Astrocyte of the cerebellum (primary cell): ENCODE measurements at places on chromosomes 6 and 20.
A peak's percentile ranks its signal among the peaks of the same experiment; 100 is the strongest.

- no peak for DNase-seq
Observed at GRCh38 chr20:49981218-49982071, 1.3 kb upstream of the SNAI1 start.

DNA sequence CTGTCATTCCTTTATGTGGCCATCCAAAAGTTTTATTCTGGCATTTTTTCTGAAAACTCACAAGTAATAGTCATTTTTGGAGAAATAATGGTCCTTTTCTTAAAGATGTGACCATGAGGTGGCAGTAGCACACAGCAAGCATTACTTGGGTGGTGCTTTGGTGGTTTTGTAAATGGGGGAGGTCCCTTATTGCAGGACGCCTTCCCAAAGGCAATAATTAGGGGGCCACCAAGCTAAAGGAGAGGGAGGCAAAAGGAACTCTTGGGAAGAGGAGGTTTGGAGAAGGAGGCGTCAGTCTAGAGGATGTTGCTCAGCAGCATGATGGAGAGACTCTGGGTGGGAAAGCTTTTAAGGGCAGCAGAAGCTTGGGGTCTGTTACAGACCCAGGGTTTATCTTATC, 422.6 kb upstream of the MMS22L start:
- no peak for DNase-seq

- DNase-seq: no peak
Observed at GRCh38 chr20:5474646-5475550, 158.1 kb upstream of the PROKR2 start.

GRCh38 chr20:55461519-55461918, 543.8 kb downstream of the CBLN4 start:
- DNase-seq: no peak

DNA sequence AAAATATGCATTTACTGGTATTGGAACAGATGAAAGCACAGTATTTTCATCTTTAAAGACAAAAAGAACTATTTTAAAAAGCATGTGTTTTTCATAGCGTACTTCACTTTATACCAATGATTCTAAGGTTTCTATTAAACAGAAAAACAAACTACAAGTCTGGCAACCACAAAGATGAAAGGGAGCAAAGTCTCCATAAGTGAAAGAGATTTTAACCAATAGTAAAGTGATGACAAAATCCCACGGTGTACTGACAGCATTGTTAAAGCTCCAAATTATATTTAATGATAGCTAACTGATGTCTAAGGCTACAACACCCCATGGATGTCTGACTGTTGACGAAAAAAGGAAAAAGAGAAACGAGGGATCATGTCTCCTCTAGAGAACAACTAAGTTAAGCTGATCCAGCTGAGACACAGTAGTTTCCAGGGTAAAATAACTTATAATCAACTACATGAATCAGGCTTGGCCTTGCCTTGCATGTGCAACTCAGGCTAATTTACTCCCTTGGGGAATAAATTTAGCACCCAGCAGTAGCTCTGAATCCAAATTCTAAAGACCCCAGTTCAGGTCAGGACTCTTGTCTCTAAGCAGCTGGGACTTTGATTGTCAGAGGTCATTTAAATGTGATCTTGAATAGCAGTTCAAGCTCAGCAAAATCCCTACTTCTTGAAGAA, 56.0 kb upstream of the TAB2 start:
- DNase-seq: no peak

GRCh38 chr6:3592371-3592941, 135.6 kb upstream of the SLC22A23 start:
- DNase-seq: peak; percentile 55

- no peak for DNase-seq
Observed at GRCh38 chr6:35669451-35670045, 19.2 kb downstream of the FKBP5 start.
